ENCODE measurements at places on chromosomes 3 and 15.

- no peak for DNase-seq
These were observed 251.5 kb downstream of the GABRG3 start for GRCh38 chr15:27222479-27222878.

GRCh38 chr15:74535388-74536084 is 5.5 kb upstream of the ARID3B start:
- no peak for DNase-seq

DNA sequence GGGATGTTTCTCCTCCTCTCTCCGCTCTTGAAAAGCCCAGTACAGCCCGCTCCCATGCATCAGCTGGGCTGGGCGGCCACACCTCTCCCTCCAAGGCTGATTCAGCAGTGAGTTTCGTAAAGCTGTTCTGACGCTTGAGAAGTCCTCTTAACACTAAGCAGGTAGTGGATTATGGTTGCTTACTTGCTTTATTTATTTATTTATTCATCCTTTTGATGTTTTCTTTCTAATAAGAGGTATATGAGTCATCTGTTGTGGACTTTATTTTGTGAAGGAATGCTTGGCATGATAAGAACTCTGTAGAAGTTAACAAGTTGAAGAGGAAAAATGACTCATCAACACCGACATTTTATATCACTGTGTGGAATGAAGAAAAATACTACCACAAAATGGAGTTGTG is 285.0 kb downstream of the SQOR start:
- DNase-seq = no peak

GRCh38 chr3:183312433-183312832 is 59.4 kb downstream of the B3GNT5 start:
- DNase-seq = no peak

- no peak for DNase-seq
These were observed 53.0 kb downstream of the STARD5 start for GRCh38 chr15:81270781-81271491.

GRCh38 chr3:2872884-2873283 is 237.3 kb downstream of the IL5RA start:
- DNase-seq = no peak

- DNase-seq = no peak
These were observed 25.5 kb upstream of the COL6A6 start for GRCh38 chr3:130491431-130491830.

GRCh38 chr15:44603126-44603525 is 60.3 kb downstream of the SPG11 start:
- DNase-seq = no peak

GRCh38 chr3:45953536-45953935 is 10.3 kb downstream of the CXCR6 start:
- DNase-seq = no peak

DNA sequence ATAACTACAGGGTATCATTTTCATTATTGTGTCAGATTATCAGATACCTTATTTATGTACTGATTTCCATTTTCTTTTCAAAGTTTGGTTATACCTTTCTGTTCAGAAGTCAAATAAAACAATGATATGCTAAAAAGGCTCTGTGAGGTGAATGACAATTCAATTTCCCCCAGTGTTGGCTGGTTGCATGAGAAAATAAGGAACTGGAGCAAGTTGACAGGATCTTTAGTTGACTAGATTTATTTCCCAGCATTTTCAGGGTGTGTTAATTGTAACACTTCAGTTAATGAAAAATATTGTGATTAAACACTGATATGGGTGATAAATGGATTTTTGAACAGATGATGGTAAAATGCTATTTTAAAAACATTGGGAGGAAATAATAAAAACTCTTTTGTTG is 122.8 kb upstream of the FAM3D start:
- DNase-seq = no peak

GRCh38 chr15:74777769-74778598 is 3.9 kb upstream of the CSK start:
- no peak for DNase-seq

- no peak for DNase-seq
These were observed 7.2 kb downstream of the FEZF2 start for GRCh38 chr3:62366126-62366484.

GRCh38 chr3:188947401-188948280 is 224.1 kb upstream of the TPRG1 start:
- DNase-seq = peak; percentile 17

- no peak for DNase-seq
These were observed 64.9 kb upstream of the PRICKLE2 start for GRCh38 chr3:64290161-64290560.

GRCh38 chr3:38327335-38328009 is 19.1 kb upstream of the XYLB start:
- DNase-seq = no peak

DNA sequence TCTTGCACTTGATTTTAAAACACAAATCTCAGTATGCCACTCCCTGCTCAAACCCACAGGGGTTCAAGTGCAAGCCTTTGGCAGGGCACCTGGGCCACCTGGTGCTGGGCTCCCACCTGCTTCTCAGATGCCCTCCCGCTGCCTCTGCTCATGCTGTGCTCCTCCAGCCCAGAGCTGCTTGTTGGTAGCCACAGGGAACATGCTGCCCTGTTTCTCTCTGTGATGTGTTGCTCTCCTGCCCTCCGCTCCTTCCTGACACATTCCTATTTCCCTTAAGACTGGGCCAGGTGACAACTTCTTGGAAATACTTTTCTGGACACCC is 27.1 kb upstream of the KY start:
- no peak for DNase-seq

- no peak for DNase-seq
These were observed 1.5 kb upstream of the OR4F15 start for GRCh38 chr15:101810456-101810855.

GRCh38 chr15:42728560-42728959 is 8.4 kb downstream of the CDAN1 start:
- no peak for DNase-seq

DNA sequence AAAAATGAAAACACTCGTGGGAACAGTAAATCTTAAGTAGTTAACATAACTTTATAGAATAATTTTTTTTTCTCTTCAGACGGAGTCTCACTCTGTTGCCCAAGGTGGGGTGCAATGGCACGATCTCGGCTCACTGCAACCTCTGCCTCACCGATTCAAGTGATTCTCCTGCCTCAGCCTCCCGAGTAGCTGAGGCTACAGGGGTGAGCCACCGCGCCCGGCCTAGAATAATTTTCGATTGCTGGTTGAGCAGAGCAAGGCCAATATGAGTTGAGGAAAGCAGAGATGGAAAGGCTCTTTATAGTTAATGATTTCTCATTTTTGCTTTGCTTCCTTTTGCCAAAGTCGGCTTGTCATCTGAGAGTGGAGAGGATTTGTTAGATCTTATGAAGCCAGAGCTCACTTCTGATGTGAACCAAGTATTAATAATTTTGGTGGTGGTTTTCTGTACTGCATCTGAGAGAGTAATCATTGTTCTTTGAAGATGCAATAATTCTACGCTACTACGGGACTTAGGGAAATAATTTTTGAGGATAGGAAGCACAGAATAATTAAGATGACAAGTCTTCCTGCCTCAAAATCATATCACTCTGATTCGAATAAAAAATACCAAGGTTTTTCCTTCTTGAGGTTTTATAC is 1.6 kb upstream of the GOLM2 start:
- no peak for DNase-seq

GRCh38 chr3:134737516-134737915 is 57.5 kb upstream of the EPHB1 start:
- DNase-seq = no peak

DNA sequence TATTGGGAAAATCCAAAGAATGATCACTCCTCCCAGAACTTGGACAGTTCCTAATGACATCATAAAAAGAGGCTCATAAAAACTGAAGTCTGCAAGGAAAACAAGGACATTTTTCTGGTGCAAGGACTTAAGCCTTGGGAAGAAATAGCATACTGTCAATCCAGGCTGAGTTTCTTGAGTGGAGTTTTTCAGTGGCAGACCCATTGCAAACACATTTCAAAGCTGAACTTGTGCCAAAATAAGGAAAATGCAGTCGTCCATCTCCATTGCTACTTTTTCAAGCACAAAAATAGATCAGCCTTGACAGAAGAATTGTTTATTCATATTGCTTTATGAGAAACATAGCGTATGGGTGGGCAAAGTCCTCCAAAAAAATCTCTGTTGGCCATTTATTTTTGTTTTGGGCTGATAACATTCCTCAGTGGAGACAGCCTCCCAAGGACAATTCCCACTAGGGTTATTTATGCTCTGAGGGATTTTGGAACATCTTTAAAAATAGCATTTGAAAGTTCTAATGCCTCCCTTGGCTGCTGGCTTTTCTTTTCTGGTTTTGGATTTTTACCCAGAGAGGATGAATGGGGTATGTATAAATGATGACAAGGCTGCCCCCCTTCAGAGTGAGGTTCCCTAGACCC is 220.0 kb downstream of the CADPS start:
- no peak for DNase-seq

- no peak for DNase-seq
These were observed 156.1 kb downstream of the ROBO2 start for GRCh38 chr3:77195766-77196545.

GRCh38 chr3:162491952-162492351 is 995.3 kb downstream of the OTOL1 start:
- no peak for DNase-seq

DNA sequence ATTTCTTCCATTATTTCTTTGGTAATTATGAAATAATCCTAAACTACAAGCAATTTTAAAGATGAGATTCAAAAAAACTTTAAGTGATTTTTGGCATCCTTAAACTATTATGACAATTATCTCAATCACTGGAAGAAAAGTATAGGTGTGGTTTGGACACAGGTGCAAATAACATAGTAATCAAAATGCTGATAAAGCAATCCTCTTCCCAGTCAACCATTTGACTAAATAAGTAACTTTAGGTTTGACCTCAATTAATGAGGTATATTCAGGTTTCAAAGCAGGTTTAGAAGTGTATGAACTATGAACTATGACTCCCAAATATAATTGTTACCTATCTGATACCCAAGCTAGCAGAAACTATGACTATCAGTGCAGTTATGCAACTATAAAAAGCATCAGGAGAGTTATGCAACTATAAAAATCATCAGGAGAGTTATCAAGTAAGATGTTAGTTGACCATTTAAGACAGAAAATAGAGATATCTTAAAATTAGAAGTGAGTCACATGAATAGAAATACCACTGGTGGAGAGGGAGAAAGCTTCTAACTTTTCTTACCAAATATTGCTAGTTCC is 8.9 kb upstream of the CNTN3 start:
- no peak for DNase-seq

DNA sequence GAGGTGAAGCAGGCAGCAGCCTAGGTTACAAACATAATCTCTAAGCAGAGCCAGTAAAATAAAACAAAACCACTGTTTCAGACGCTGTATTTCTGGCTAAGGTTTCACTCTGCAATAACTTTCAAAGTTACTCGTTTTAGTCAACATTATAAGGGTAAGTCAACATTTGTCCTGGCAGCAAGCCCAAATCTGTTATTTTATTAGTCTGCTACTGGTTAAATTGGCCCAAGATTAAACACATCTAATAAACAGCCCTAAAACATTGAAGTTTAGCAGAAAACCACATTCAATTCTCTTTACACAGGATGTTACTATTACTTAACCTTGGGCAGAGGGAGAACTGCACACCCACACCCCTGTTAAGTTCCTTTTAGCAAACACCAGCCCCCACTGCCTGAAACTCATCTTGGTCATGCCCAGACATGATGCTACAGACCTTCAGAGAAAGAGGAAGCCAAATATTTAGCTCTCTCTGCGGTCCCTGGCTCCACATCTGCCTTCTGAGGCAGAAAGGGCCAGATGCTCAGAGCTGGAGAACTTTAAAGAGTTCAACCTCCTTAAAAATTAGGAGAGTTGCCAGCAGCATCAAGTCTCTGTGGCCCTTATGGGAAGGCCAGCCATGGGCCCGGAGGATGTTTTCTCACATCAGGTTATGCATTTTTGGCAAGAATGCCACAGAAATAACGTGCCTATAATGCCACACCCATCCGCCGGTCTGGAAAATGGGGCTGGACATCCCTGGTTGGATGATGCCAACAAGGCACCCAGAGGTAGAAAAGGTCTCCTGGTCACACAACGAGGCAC is 17.9 kb downstream of the ARHGEF3 start:
- DNase-seq = peak; percentile 51

DNA sequence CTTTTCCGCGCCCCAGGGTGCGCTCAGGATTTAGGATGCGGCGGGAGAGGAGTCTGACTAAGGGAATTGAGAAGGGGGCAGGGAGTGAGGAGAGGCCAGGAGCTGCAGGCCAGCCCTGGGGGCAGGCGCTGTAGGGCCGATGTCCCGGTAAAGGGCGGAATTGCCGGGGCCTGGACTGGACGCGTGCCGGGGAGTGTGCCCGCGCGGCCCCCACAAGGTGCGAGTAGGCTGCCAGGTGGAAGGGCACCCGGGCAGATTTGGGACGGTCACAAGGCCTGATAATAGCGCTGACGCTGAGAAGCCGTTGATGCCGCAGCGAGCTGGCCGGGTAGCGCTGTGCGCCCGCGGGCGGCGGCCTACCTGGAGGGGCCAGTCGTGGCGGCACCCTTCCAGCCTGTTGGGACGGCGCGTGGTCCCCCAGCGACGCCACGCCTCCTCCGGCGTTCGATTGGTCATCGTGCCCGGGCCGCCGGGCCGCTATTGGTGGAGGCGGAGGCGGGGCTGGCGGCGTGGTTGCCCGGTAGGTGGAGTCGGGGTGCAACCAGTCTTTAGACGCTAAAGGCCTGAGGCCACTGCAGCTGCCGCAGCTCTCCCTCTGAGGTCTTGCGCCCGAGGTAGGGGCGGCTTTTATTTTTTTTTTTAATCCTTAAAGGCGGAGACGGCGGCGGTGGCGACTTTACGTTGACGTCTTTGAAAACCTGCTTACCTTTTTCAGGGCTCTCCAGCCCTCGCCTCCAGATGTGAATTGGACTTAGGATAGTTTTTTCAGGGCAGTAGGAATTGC is 903 bp downstream of the SLC25A38 start:
- peak; percentile 95 for DNase-seq

GRCh38 chr15:72358650-72359171 is 17.1 kb downstream of the HEXA start:
- no peak for DNase-seq

DNA sequence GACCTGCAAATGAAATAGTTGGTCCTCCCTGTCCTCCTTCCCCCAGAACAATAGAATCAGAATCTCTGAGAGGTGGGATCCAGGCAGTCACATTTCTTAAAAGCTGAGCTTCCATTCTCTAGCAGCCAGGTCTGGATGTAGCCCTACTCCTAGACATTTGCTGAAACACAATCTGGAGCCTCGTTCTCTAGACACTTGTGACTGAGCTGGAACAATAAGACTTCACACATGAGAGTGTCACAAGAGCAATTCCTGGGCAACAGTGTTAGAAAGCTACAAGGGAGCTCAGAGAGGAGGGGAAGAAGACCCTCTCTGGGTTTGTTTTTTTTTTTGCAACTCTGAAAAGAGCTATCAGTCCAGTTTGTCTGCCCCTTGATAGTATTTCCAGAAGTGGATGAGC is 14.5 kb downstream of the CORO2B start:
- DNase-seq = no peak

GRCh38 chr15:62069551-62069950 is 2.8 kb downstream of the C2CD4A start:
- DNase-seq = no peak

DNA sequence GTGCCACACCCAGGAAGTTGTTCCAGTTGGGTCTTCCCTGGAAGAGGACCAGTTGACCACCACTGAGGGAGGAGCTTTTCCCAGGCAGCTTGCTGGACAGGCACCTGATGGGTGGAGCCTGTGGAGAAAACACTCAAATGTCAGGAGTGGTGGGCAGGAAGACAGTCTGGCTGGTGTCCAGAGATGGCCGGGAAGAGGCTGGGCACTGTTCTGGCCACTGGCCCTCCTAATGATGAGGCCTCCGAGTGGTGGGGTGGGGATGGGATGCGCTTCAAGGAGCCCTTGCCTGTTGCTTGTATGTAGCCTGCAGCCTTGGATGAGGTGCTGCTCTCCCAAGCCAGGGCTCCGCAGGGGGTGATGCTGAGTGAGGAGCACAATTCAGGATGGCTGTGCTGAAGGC is 12.3 kb downstream of the PLEKHO2 start:
- DNase-seq = no peak

- no peak for DNase-seq
These were observed 69.7 kb downstream of the USF3 start for GRCh38 chr3:113626503-113627371.
